ENCODE measurements at places on chromosomes 3 and 15.

- DNase-seq, result no peak
Observed at GRCh38 chr3:72449551-72449950, 398.7 kb downstream of the SHQ1 start.

GRCh38 chr3:65928110-65928509 is 110.6 kb downstream of the MAGI1 start:
- DNase-seq, result no peak

DNA sequence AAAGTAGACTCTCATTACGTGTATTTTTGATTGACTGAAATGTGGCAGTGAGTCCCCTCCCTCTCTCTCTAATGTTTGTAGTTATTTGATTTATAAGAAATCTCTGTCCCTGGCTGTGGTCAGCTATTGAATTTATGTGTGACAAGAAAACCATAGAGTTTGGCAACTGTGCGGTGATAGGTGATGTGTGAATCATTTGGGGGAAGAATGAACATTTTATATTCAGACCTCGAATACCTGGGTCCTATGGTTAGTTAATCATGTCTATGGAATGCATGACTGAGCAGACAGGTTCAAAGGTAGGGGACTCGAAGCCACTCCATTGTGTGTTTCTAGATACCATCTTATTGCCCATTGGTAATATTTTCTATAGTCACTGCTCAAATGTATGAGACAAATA is 712.1 kb downstream of the MECOM start:
- DNase-seq, result no peak

DNA sequence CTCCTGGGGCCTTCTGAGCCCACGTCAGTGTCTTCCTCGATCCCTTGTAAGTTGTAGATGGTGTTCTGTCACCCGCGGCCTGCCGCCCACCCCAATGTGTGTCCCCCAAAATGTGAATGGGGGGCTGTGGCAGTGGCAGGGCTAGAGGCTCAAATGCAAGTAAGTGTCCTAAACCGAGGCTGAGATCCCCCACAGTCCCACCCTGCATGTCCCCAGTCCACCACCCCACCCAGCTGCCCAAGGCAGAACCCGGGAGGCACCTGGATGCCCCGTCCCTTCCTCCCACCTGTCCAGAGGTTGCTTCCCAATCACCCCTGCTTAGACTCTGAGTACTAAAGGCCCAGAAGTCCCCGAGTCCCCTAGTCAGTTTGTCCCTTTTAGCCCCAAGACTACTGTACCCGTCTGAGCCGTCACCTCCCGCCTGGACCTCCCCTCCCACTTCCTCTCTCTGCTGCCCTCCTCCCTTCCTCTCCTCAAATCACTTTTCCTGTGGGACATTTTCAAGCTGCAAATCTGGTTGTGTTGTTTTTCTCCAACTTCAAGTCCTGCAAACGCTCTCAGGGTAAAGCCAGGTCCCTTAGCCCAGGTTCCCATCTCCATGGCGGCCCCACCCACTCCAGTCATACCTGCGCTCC is 11.8 kb upstream of the PLXND1 start:
- DNase-seq, result no peak

- DNase-seq, result no peak
Observed at GRCh38 chr3:128614076-128614475, 36.5 kb downstream of the RPN1 start.

DNA sequence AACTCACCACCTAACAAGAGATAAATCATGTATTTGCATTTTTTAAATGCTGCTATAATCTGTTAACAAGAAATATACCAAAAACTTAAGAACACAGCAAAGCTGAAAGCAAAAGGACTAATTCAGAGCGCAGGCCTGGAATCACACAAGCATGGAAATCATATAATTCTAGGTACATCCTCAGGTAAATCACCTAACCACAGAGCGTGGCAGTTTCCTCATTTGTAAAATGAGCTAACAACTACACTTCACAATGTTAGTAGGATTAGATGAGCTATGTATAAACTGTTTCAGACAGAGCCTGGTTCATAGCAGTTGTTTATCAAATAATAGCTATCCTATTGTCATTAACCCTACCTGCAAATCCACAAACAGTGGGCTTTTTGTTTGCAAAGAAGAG is 146.4 kb downstream of the ERC2 start:
- no peak for DNase-seq

DNA sequence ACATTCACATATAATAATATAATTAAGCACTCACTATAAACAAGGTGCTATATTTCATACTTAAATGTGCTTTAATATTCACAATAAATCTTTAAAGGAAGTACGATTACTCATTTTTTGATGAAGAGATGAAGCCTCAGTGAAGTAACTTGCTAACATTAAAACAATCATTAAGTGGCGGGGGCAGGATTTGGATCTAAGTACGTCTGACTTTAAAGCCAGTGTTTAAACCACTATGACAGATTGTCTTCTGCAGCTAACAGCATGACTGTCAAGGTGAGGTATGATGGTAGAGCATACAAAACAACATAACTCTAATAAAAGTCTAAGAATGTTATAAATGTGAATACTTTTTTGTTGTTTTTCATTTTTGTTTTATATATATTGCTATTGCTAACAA is 862.1 kb downstream of the ROBO1 start:
- DNase-seq, result no peak

DNA sequence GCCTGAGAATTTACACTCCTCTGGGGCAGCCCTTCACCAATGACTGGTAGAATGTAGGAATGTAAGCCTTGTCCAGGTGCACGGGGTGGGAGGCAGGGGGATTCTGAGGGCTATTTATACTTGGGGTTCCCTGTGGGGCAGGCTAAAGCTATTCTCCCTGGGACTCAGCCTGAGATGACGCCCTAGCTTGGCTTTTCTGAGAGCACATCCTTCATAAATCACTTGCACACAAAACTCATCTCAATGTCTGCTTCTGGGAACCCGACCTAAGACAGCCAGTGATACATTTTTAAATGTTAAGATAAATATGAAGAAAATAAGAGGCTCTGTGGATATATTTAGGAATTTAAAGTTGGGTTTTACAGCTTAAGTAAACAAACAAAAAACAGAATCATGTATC is 16.6 kb downstream of the TMEM158 start:
- no peak for DNase-seq

DNA sequence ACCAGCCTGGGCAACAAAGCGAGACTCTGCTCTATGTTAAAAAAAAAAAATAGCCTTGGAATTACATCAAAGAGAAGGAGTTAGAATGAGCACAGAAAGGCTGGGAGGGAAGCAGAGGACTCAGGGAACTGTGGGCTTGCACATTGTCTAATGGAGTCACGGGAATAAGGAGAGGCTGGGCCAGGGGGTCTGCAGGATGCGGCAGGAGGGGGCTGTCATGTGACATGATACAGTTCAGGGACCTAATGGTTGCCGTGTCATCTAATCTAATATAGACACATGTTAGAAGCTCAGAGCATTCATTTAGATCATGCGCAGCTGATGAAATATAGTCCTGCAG is 32.5 kb downstream of the GRK7 start:
- no peak for DNase-seq

GRCh38 chr15:39357480-39358268 is 223.2 kb upstream of the THBS1 start:
- DNase-seq, result no peak

- no peak for DNase-seq
Observed at GRCh38 chr15:75112848-75113492, 88.7 kb upstream of the C15orf39 start.

DNA sequence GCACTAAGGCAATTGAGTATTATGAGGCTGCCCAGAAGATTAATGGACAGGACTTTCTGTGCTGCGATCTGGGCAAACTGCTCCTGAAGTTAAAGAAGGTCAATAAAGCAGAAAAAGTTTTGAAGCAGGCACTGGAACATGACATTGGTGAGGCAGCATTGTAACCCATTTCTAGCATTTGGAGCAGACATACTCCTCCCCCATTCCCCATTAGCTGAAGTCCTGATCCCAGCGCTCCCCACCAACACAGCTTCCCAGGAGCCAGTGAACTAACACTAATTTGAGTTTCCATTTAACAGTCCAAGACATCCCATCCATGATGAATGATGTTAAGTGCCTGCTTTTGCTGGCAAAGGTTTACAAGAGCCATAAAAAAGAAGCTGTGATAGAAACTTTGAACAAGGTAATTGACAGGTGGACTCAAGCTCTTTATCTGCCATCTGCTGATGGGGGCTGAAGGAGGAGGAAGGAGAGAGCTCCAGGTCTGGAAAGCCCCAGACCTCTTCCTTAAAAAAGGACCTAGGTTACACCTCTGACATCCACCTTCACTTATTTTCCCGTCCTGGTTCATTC is 22.6 kb downstream of the CSRNP1 start:
- DNase-seq, result no peak

GRCh38 chr15:32659340-32660155 is 18.0 kb downstream of the SCG5 start:
- no peak for DNase-seq

DNA sequence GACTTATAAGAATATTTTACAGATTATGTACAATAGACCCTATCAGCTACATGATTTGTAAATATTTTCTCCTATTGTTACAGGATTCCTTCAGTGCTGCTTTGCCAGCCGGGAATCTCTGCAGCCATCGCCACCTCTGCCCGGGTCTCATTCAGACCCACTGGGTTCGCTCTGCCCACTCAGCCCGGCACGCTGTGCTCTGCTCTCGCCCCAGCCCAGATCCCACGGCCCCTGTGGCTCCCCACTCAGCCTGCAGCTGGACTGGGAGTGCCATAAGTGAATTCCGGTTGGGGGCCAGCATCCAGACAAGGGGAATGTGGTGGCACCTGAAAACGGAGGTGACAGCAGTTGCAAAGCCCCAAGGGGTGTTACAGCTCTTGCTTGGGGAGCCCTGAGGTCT is 71.8 kb downstream of the NPAP1 start:
- no peak for DNase-seq

- DNase-seq, result no peak
Observed at GRCh38 chr3:26104851-26105251, 315.0 kb downstream of the OXSM start.

DNA sequence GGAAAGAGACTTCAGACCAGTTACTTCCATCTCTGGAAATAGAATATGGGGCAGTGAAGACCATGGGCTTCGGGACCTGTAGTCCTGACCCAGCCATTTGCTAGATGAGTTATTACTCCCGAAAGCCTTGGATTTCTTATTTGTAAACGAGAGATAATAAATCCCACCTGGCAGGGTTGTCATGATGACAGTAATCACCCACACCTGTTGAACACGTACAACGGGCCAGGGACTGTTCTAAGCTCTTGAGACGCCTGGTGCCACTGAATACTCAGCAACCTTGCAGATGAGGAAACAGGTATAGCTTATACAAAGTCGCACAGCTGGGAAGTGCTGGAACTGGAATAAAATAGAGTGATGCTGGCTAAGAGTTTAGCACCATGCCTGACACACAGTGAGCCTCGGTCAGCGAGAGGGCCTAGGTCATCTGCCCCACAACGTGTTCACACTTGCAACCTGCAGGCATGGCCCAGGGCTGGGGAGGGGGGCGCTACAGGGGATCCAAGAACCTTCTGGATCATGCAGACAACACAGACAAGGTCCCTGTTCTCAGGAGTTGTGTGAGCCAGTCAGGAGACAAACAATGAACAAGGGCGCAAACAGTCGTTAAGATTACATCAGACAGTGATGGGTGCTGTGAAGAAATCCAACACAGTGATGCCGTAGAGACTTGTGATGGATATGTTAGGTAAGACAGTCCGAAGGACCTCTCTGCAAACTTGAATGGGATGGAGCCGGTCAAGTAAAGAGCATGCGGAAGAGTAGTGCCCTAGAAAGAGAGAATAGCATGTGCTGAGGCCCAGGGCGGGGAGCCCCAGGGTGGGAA is 89.2 kb downstream of the CORO2B start:
- no peak for DNase-seq

- no peak for DNase-seq
Observed at GRCh38 chr3:41363830-41364523, 164.7 kb downstream of the CTNNB1 start.

DNA sequence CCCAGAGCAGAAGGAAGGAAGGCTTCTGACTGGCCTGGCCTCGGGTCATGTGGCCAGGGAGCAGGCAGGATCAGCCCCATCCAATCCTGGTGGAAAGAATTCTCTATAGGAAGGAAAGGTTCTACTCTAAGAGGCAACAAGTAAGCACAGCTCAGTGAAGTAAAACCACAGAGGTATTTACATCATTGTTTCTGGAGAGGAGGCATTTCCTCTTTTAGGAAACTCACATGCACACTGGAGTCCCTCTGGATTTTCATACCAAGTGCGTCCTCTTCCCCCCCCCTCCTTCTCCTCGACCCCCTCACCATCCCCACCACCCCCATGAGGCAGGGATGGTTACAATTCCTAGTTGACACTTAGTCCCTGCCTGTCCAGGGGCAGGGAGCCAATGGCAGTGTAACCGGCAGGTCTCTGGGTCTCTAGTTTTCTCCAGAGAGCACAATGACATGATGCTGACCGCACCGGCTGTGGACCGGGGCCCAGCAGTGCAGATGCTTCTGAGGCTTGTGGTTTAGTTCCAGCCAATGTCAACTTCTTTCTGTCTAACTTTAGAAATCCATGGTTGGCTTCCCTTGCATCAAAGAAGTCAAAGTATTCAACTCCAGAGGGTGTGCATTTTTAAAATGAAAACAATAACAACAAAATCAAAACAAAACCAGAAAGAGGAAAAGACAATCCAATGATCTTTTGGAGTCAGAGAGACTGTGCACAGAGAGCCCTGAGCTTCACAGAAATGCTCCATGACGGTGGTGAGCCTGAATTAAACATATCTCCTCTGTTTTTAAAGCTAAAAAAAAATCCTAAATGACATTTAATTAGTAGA is 230.3 kb upstream of the TLE3 start:
- no peak for DNase-seq

GRCh38 chr3:69385123-69385722 is 665 bp downstream of the FRMD4B start:
- DNase-seq, result no peak

DNA sequence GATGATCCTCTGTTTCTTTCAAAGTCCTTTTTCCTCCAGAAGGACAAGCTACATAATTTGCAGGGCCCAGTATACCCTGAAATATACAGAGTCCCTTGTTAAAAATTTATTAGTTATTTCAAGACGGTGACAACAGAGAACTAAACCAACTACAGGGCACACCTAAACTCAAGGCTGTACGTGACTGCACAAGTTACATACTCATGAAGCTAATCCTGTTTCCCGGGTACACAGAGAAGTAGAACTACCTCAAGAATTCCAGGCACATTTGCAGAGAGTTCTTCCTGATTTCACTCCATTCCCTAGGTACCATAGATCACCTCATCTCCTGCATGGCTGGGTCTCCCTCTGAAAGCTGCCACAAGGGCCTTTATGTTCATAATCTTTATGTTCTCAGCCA is 279.4 kb upstream of the ARL6 start:
- DNase-seq, result no peak

- DNase-seq, result no peak
Observed at GRCh38 chr15:27086149-27086548, 115.2 kb downstream of the GABRG3 start.

DNA sequence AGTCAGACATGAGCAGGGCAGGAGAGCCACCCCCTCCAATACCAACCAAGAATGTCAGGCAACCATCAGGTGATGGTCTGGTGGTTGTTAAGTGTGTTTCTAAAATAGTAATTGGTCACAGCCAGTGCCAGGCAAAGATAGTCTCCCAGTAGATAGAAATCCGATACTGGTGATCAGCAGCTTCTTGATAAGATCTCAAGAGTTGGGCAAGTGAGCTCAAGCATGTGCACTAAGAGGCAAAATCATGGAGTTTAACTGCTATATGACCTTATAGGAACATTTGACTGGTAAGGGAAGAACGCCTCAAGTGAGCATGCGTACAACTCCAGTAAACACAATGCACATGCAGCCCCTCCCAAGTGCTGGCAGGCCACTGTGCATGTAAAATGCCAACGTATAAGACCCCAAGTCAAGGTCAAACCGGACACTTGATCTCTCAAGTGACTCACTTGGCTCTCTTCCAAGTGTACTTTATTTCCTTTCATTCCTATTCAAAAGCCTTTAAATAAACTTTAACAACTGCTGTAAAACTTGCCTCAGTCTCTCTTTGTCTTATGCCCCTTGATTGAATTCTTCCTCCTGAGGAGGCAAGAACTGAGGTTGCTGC is 36.0 kb upstream of the CBLB start:
- DNase-seq, result no peak

All from activated CD8-positive, alpha-beta memory T cell treated with anti-CD3 and anti-CD28 coated beads for 1 hour (primary cell).